ENCODE measurements at places on chromosomes 2 and 18. TPM values are rescaled to one million over a fixed set of nuclear protein-coding genes. Genes with fewer than 3 reads are reported as not detected.

DNA sequence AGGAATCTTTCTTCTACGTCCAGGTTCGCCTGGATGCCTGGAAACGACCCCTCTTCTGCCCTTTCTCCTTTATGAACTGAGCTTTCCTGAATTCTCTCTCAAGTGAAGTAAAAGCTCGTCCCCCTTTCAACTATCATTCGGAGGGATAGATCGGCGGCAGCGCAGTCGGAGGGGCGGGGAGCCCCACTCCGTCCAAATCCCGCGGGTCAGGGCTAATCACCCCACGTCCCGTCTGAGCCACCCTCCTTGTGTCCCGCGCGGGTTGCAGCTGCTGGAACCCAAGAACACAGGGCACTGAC, 367 bp downstream of the FBXO48 start:
- H3K27ac ChIP-seq = peak overlapping the region; percentile 85
- no peaks in the 10 kb centered on the region for H3K27me3 ChIP-seq
- DNase-seq = no peak
- peak overlapping the region; percentile 90 for H3K4me3 ChIP-seq

- no peak overlapping the region for H3K27ac ChIP-seq
- no peaks in the 10 kb centered on the region for H3K27me3 ChIP-seq
- no peaks in the 10 kb centered on the region for H3K4me1 ChIP-seq
- no peak overlapping the region for H3K4me3 ChIP-seq
- no peaks in the 10 kb centered on the region for H3K36me3 ChIP-seq
- no peak for DNase-seq
Observed at GRCh38 chr18:12921178-12921577, 26.6 kb upstream of the SEH1L start.

DNA sequence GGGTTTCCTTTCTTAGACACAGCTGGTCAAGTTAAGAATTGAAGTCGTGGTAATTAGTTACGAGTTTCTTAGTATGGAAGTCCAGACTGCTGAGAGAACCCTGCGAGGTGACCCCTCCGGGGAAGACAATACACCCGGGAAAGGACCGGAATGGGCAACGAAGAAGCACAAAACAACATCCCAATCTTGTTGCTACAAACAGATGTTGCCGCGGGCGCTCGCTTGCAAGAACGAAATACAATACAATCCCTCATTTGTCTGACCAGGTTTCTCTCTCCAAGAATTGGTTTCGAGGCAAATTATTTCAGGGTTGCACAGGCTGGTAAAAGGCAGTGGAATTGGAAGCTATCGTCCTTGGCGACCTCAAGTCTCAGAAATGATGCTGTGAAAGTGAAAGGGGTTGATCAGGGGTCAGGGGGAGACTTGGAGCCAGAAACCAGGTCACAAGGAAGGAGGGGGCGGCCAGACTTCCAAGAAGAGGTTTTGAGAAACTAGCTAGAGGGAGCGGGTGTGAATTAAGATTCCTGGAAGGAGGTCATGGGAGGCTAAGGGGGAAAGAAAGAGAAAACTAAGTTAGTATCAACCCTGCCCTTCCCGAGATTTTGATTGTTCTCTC, 401.9 kb downstream of the HRH4 start:
- no peak overlapping the region for H3K27ac ChIP-seq
- DNase-seq = no peak
- no peak overlapping the region for H3K4me3 ChIP-seq
- no peaks in the 10 kb centered on the region for H3K36me3 ChIP-seq
- no peaks in the 10 kb centered on the region for H3K27me3 ChIP-seq

GRCh38 chr2:177810906-177811305, 261.7 kb downstream of the PDE11A start:
- no peaks in the 10 kb centered on the region for H3K27me3 ChIP-seq
- no peak for DNase-seq
- no peak overlapping the region for H3K4me3 ChIP-seq

DNA sequence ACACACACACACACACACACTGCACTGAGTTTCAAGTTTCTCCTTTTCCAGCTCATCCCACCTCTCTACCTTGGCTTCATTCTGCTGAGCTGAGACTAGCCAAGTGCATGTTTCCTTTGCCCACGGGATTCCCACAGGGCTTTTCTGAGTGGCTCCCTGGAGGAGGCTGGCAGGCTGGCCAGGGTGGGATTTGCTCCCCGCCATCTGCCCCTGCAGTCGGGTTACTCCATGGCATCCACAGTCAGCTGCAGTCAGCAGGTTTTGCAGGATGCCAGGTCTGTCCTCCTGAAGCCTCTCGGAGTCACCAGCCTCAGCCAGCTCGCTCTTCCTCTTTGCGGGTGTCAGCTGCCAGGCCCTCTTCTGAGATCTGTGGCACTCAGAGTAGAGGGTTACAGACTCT, 783.7 kb upstream of the SOX11 start:
- no peaks in the 10 kb centered on the region for H3K36me3 ChIP-seq
- DNase-seq = no peak
- no peaks in the 10 kb centered on the region for H3K4me1 ChIP-seq

DNA sequence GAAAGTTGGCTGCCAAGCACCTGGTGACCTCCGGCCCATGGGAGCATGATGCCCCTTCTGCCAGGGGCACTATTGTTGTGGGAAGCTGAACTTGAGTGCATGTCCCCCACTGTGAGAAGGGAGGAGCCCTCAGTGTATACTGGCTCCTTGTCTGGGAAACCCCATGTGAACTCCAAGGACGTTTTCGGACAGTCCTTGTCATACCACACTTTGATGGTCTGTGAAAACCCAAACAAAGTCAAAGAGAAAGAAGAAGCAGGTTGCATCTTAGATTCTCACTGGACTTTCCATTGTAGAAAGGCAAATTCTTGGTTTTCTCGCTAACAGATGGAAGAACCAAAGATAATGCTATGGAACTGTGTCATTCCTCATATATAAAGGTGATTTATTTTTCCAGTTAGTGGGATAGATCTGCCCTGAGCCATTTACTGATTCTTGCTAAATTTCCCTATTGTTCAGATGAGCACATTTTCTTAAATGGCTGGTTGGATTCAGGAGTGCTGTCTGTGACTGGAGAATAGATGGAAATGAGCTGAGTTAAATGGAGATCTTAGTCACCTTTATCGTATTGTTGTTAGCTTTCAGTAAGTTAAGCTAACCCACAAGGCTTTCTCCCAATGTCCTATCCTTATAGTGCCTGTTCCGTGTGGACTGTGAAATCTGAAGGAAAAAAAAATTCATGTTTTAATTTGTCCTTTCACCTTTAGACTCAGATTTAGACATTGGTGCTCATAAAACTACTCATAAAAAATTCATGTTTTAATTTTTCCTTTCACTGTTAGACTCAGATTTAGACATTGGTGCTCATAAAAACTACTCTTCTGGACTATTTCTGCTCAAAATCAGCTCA, 166.6 kb downstream of the ACTR3 start:
- H3K4me3 ChIP-seq = no peak overlapping the region
- H3K27me3 ChIP-seq = peaks cover 2% of the 10 kb centered on the region
- H3K27ac ChIP-seq = no peak overlapping the region
- H3K36me3 ChIP-seq = no peaks in the 10 kb centered on the region
- no peak for DNase-seq

DNA sequence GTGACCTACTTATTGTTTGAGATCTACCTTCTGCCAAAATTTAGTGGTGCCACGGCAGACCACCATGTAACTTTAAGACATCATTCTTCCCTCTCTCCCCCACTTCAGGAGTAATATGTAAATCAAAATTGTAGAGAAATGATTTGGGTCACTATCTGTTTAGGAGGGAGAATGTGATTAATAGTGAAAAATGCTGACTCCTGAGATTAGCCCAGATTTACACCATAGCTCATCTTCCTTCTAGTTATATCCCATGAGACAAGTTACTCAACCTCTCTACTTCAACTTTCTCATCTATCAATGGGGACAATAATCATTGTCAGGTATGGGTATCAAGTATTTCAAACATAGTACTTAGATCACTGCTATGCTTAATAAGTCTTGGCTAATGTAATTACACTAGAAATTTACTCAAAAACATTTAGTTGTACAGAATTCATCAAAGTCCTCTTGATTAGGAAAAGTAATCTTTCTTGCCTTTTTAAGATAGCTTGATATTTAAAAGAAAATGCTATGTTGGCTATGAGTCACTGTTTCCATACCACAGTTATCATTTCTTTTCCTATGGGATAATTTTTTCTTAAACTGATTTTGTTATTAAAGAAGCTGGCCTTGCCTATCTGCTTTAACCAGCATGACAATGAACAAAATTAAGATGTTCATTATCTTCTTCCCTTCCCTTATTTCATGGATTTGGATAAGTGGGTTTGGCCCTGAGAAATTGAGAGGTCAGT, 1038.9 kb upstream of the ZEB2 start:
- no peak for DNase-seq
- H3K4me1 ChIP-seq = no peaks in the 10 kb centered on the region
- no peaks in the 10 kb centered on the region for H3K27me3 ChIP-seq
- H3K4me3 ChIP-seq = no peak overlapping the region

GRCh38 chr2:1704631-1705556, 39.4 kb downstream of the PXDN start:
- peaks cover 5% of the 10 kb centered on the region for H3K4me1 ChIP-seq
- no peak overlapping the region for H3K4me3 ChIP-seq
- DNase-seq = no peak

GRCh38 chr2:37918742-37919186, 6.3 kb upstream of the RMDN2 start:
- H3K27ac ChIP-seq = peak overlapping the region; percentile 69
- peak; percentile 55 for DNase-seq
- H3K4me3 ChIP-seq = no peak overlapping the region
- no peaks in the 10 kb centered on the region for H3K27me3 ChIP-seq
- H3K4me1 ChIP-seq = peaks cover 46% of the 10 kb centered on the region

DNA sequence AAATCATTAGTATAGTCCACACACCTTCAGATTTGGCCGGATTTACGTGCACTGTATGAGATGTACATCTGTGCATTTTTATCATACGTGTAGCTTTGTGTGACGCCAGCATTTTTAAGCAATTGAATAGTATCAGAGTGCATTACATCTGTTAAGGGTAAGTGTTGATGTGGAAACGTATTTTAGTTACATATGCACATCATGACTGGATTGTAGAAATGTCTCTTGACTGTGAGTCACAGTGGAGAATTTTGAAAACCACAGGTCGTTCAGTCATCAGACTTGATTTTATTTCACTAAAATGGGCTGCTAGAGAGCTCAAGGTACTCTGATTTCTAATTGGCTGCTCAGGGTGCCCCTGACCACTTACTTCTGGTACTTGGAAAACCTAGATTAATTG, 5.4 kb upstream of the GPBAR1 start:
- H3K4me3 ChIP-seq = no peak overlapping the region
- no peak for DNase-seq
- peaks cover 9% of the 10 kb centered on the region for H3K4me1 ChIP-seq

DNA sequence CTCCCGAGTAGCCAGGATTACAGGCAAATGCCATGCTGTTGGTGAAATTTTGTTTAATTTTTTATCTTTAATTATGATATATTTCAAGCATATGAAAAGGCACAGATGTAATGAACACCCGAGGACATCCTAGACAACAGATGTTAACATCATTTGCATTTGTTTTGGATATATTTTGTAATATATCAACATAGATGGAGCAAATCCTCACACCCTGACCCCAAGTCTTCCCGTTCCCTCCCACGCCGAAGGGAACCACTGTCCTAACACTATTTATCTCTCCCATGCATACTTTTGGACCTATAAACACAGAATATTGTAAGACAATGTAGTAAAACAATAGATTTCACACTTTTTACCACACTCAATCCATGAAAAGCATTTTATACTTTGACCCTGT, 99.5 kb downstream of the GFPT1 start:
- no peaks in the 10 kb centered on the region for H3K4me1 ChIP-seq
- H3K27ac ChIP-seq = no peak overlapping the region
- no peaks in the 10 kb centered on the region for H3K27me3 ChIP-seq
- no peaks in the 10 kb centered on the region for H3K36me3 ChIP-seq
- no peak overlapping the region for H3K4me3 ChIP-seq

- H3K4me3 ChIP-seq = no peak overlapping the region
- DNase-seq = peak; percentile 47
- H3K36me3 ChIP-seq = peaks cover 2% of the 10 kb centered on the region
- no peaks in the 10 kb centered on the region for H3K4me1 ChIP-seq
Observed at GRCh38 chr2:180983468-180984242, 3.2 kb downstream of the UBE2E3 start.

DNA sequence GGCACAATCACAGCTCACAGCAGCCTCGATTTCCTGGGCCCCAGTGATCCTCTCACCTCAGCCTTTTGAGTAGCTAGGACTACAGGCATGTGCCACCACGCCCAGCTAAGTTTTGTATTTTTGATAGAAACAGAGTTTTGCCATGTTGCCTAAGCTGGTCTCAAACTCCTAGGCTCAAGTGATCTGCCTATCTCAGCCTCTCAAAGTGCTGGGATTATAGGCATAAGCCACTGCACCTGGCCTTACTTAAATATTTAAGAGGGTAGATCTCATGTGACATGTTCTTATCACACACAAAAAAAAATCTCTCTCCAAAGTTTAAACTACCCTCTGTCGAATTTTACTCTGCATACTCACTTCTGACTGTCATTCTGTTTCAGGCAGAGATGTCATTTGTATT, 75.4 kb upstream of the CHRNA1 start:
- H3K27ac ChIP-seq = no peak overlapping the region
- H3K36me3 ChIP-seq = no peaks in the 10 kb centered on the region
- H3K4me1 ChIP-seq = no peaks in the 10 kb centered on the region
- DNase-seq = no peak
- no peaks in the 10 kb centered on the region for H3K27me3 ChIP-seq

MYL12B gene
- polyA plus RNA-seq = 408 TPM

COLEC11 gene
- 1.5 TPM for polyA plus RNA-seq

FRZB gene
- polyA plus RNA-seq = 34.5 TPM

MC2R gene
- 0.06 TPM for polyA plus RNA-seq

DOK6 gene
- 3.7 TPM for polyA plus RNA-seq

MC4R gene
- polyA plus RNA-seq = 0.27 TPM

MEP1B gene
- polyA plus RNA-seq = 0.45 TPM

GNAL gene
- polyA plus RNA-seq = 4.4 TPM

Data from large intestine (tissue), 12 donors.